Stimulated activated CD8-positive, alpha-beta memory T cell treated with anti-CD3 and anti-CD28 coated beads, Interleukin-4, amount 100 ng/mL, for 1 hour (primary cell): ENCODE measurements at places on chromosomes 7 and 10.

DNA sequence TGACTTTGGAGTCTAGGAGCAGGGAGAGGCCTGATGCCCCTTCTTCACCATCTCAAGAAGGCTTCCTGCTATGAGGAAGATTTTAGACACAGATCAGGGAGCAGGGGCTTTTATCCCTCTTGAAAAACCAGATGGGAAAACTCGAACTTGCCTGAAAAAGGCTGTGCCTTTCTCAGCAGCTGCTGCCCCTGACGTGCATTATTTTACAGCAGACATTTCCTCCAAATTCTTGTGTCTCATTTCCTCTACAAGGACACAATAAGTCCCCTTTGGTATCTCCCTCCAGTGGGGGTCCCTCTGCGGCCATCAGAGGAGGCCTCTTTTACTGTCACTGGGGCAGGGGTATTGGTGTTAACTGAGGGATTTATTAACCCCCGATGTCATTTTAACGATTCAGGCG lies 38.0 kb upstream of the AQP1 start:
- no peak for DNase-seq

- DNase-seq = no peak
Measured at GRCh38 chr7:148241700-148242293, 348.8 kb upstream of the C7orf33 start.

- DNase-seq = no peak
Measured at GRCh38 chr10:110258542-110258941, 46.2 kb downstream of the SMNDC1 start.

DNA sequence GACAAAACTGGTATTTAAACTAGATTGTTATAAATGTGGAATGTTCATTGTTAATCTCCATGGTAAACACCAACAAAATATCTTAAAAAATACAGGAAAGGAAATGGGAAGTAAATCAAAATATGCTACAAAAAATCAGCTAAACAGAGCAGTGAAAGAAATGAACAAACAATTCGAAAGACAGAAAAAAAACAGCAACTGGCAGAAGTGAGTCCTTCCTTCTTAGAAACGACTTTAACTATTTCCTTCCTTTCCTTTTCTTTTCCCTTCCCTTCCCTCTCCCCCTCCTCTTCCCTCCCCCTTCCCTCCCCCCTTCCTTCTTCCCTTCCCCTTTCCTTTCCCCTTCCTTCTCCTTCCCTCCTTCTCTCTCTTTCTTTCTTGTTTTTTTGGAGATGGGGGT lies 12.8 kb downstream of the ZNF248 start:
- no peak for DNase-seq

- DNase-seq = no peak
Measured at GRCh38 chr7:49151146-49151545, 226.8 kb downstream of the CDC14C start.

- DNase-seq = no peak
Measured at GRCh38 chr10:42640610-42641229, 2.4 kb upstream of the ZNF33B start.

DNA sequence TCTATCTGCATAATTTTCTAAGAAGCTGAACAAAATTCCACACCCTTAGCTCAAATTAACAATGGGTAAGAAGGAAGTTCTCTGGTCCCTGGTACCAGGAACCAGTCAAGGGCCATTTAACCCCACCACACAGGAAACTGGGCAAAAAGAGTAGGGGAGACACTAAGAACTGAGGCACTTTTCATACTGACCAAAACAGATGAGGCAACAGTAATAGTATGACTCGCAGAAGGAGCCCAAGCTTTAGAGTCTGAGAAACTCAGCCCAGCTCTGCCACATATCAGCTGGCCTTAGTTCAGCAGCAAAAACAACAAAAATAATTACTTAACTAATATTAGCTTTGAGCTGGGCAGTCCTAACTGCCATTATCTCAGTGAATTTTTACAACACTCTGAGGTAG lies 221.2 kb downstream of the FAM107B start:
- DNase-seq = no peak

DNA sequence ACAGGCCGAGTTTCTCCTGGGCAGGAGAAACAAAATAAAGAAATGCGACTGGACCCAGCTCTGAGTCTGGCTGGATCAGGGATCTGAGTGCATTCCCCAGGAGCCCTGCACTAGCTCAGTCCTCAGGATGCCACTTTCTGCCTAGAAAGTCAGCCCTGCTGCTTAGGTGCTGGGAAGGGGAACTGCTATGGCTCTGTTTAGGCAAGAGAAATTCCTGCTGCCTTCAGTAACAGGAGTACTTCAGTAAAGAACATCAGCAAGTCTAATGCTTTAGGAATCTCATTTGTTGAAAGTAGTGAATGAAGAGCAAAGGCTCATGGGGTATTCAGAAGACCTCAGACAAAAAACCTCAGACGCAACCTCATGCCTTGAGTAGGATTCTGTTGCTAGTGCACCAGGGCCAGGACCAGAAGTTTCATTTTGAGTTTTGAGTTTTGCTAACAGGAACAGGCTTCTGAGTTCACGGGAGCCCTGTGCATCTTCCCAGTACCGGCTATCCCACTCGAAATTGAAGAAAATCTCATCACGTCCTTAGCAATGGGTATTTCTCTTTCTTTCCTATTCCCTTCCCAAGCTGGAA lies 170.8 kb upstream of the CDCA7L start:
- DNase-seq = no peak

DNA sequence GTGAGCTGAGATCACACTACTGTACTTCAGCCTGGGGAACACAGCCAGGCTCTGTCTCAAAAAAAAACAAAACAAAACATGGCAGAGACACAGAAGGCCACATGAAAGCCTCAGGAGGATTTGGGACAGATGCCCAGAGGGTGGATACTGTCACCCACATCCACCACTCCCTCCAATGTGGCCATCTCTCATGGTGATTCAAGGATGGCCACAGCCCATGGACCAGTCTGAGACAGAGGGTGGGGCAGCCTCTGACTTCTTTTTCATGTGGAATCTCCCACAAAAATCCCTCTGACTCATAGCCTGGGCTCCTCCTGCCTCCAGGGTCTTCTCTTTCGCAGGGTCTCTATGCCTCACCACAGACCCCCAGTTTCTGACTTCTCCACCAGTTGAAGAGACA lies 59.0 kb upstream of the GTF2I start:
- no peak for DNase-seq
